DMS 273 treated with DMSO at 0.1 percent for 48 hours (cell line): ENCODE measurements at places on chromosomes 11 and 22.

DNA sequence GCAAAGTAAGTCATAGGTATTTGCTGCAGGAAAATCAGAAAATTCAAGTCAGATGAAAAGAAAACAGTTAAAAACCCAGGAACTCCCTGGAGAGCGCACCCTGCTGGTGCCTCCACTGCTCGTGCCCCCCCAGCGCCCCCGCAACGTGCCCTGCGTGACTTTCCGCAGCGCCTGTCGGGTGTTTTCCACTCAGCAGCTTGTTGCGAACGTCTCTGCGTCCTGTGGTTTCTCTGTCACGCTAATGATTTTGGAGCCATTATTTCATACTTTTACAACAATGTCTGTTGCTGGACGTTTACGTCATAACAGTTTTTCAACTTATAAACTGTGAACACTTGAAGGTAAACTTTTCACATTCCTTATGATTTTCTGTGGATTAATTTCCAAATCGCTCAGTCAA, 5.0 kb downstream of the CRELD2 start:
- DNase-seq, result no peak

GRCh38 chr11:61392981-61393595, 701 bp downstream of the TMEM216 start:
- DNase-seq, result no peak

DNA sequence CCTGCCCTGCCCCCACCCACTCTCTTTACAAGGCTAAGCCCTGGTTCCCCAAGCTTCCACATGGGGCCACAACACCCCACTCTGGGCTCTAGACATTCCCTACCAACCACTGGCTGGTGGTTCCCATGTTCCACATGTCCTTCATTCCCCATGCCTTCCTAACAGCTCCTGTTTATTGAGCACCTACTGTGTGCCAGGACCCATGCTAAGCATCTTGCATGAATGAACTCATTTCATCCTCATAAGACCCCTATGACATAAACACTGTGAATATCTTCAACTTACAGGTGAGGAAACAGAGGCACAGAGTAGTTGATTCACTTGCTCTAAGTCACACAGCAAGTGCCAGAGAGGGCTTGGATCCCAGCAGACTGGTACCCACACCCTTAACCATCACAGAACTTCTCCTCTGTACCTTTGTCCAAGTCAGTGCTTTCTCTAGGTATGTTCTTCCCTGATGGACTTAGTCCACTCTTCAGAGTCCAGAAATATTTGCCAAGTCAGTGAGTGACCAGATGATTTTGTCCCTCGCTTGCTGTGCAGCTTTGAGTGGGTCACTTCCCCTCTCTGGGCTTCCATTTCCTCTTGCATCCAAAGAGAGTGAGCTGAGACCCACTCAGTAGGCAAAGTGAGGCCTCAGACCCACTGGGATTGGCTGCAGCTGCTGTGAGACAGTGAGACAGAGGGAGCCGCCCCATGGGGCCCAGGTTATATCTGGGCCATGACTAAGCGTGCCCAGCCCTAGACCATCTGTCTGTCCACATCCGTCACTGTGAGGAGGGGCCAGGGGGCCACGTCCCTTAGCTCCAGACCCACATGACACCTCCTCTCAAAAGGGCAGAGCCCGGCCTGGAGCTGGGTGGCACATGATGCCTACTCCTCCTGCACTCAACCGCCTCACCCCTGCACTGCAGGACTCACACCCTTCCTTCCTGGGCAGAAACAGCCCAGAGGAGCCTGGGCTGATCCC, 132.4 kb downstream of the MN1 start:
- DNase-seq, result peak; percentile 59

GRCh38 chr22:37880668-37881440, 25.2 kb upstream of the MICALL1 start:
- no peak for DNase-seq

DNA sequence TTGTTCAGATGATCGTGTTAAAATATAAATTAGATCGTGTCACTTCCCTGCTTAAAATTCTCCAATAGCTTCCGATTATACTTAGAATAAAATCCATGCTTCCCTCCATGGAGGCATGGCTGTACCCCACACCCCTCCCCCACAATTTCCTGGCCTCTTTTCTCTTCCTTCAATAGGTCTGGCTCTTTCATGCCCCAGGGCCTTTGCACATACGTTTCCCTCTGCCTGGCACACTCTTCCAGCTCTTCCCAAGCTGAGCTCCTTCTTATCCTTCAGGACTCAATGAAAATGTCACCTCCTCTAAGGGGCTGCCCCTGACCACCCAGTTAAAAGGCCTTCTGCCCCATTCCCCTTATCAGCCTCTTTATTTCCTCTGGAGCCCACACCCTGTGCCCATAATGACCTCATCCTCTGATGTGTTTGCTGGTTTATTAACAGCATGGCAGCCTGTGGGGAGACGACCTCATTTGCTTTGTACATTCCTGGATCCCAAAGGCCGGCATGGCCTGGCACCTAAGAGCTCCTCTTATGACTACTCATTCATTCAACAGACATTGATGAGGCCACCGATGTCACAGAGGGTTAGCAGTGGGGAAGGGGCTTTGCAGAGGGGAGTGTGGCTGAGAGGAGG, 9.0 kb upstream of the FLRT1 start:
- no peak for DNase-seq

DNA sequence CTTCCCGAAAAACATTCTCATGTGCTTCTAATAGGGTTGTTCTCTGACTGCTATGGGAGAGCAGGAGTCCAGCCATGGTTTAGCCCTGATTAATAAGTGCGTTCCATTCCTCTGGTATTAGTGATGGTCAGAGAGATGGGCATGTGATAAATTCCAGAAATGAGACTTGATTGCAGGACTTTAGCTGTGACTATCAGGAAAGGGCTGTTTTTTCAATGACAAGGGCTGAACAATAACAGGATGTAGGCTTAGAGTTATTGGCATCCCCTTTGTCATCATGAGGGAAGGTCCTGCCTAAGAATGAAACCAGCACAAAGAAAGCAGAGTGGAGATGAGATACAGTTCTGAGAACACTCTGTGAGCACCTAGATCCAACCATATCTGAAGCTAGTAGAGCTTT, 494.6 kb downstream of the MIAT start:
- DNase-seq, result no peak
